Stimulated activated CD8-positive, alpha-beta memory T cell treated with anti-CD3 and anti-CD28 coated beads, Interleukin-4, amount 100 ng/mL, for 4 hours (primary cell): ENCODE measurements at places on chromosomes 5 and 9.

- no peak for DNase-seq
Measured at GRCh38 chr5:103929338-103930013, 366.9 kb upstream of the NUDT12 start.

DNA sequence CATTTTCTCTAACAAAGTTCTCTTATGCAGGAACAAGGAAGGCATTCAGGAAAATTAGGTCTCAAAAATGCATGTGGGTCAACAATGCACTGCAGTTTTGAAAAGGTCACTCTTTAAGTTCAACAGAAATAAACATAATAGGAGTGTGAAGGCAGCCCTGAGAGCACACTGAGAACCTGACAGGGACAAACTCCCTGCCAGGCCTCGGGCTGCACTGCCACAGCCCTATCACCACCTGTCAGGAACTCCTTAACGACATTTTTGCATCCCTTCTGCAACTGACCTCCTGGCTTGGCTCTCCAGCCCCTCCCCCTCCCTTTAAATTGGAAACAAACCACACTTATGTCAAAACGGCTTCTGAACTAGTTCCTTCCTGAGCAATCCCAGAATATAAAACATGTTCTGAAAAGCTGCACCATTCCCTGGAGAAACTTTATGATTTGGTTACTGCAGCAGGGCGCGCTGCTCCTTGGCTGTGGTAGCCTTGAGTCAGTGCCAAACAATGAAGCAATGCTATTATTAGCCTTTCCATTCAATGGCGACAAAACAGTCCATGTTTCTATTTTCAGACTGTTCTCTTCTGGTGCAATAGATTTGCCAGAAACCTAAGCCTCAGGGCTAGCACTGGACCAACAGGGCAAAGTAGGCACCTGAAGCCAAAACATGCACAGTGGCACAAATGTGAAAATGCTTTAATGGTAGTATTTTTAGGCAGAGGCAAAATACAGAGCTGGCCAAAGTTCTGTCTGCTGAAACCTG, 160.1 kb upstream of the ZNF608 start:
- no peak for DNase-seq

DNA sequence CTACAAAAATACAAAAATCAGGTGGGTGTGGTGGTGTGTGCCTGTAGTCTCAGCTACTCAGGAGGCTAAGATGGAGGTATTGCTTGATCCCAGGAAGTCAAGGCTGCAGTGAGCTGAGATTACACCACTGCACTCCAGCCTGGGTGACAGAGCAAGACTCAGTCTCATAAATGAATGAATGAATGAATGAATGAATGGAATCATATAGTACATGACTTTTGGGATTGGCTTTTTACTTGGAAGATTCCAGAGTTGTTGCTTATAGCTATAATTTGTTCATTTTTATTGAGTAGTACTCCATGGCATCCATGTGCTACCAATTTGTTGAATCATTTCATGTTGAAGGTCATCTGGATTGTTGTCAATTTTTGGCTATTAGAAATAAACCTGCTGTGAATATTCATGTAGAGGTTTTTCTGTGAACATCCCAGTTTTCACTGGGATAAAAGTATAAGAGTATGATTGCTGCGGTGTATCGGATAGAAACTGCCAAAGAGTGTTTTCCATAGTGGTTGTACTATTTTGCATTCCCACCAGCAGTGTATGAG, 19.9 kb downstream of the ERBIN start:
- no peak for DNase-seq

GRCh38 chr5:134145041-134145757, 30.7 kb downstream of the TCF7 start:
- no peak for DNase-seq

GRCh38 chr5:172140866-172141265, 47.2 kb downstream of the STK10 start:
- DNase-seq = no peak

DNA sequence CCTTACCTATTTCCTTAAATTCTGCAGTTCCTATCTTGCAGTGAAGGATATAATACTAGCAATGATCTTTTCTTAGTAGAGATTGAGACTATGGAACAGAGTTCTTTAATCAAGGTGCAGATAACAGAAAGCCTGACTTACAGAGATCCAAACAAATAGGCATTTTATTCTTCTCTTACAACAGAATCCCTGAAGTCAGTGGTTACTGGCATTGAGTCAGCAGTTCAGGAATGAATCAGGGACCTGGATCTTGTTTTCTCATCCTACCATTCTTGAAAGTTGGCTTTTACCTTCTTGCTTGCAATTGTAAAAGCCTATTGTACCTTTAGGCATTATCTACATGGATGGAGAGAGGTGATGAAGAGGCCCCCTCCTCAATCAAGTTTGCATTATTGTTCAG, 47.5 kb upstream of the TLE4 start:
- DNase-seq = no peak

DNA sequence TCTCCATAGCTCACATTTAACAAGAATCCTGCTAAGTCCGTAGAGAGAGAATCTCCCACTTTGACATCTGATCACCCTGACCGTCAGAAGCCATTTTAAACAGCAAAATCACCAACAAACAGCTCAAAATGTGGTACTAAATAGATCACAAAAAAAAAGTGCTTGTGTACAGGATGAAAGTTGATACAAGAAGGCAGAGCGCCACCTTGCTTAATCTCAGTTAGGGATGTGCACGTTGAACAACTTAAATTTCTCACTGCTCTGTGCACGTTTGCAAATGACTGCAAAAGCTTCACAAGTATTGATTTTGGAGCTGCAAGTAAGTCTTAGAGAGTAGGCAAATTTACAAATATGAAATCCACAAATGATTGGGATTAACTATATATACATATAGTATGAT, 63.1 kb upstream of the NREP start:
- no peak for DNase-seq

DNA sequence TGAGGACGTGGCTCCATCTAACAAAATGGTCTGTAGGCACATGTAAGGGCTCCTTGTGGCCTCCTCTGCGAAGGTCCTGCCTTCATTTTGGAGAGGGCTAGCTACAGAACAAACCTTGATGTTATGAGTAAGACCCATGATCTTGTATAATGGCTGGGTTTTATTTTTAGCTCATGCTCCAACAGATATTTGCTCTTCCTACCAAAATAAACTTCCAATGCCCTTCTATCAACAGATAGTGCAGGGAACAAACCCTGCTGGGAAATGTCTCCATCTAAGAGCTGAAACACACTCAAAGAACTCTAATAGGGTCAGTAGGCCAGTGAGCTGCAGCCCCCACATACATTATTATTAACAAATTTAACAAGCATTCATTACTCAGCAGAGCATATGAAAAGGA, 189.5 kb downstream of the LURAP1L start:
- no peak for DNase-seq

- peak; percentile 3 for DNase-seq
Measured at GRCh38 chr5:37837414-37838032, 2.3 kb downstream of the GDNF start.

DNA sequence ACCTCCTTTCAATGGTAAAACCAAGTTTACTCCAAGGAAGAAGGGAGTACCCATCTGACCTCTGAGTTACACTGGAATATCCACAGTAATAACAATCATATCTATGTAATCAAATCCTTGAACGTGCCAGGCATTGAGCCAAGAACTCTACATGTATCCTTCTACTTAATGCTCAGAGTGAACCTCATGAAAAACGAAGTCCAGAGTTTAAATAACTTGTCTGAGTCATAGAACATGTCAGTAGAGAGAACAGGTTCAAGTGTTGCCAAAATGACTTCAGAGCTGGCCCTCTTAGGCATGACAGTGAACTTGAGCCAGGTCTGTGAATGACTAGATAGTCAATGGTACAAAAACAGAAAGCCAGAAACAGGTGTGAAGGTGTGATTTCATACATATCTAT, 164.1 kb upstream of the ZNF618 start:
- no peak for DNase-seq

GRCh38 chr5:67019065-67019845, 177.3 kb downstream of the CD180 start:
- no peak for DNase-seq

DNA sequence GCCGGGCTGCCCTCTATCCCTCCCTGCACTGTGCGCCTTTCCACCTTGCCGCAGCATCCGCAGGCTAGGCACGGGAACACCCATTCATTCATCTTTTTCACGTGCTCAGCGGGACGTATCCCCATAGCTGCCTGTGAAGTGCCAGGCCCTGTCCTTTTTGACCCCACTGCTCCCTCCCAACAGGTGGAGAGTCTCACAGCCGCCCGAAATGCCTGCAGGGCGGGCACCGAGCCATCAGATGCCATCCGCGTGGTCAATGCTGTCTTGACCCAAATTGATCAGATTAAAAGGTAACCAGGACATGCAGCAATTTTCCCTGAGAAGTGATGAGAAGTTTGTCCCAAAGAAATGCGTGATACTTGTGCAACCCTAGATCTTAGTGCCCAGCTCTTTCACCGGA, 15.5 kb downstream of the TRIP13 start:
- DNase-seq = no peak

- DNase-seq = no peak
Measured at GRCh38 chr9:132018957-132019405, 60.7 kb downstream of the MED27 start.

DNA sequence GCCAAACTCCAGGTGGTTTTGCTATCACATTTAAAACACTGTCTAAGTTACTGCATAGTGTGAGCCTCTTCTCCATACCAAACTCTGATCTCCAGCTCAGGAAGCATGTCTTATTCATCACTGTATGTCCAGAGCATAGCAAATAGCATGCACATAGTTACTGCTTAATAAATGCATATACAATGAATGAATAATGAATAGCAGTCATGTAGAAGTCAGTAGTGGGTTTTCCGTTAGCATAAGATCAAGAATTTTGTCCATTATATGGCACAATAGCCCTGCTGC, 329.4 kb downstream of the ARRDC3 start:
- no peak for DNase-seq
